ENCODE measurements at places on chromosomes 11 and 22.

GRCh38 chr22:43042101-43042780 lies 27.3 kb upstream of the PACSIN2 start:
- no peak for DNase-seq

- no peak for DNase-seq
Measured at GRCh38 chr11:8011981-8012444, 24.9 kb downstream of the EIF3F start.

GRCh38 chr11:119100246-119100970 lies 1.2 kb downstream of the DPAGT1 start:
- DNase-seq, result peak; percentile 56

- DNase-seq, result no peak
Measured at GRCh38 chr11:74538680-74539079, 45.2 kb upstream of the LIPT2 start.

DNA sequence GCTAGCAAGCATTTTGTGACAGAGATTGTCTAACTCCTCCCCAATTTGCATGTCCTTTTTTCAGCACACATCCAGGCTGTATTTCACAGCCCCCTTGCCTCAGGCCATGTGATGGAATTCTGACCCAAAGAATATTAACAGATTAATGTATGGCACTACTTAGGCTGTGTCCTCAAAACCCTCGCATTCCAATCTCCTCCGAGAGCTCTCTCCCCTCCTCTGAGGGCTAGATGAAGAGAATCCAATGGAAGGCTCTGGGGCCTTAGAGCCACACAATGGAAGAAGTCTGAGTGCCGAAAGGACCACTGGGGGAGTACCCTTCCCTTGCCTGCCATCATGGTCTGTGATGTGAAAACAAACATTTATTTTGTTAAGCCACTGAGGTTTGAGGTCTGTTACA lies 13.7 kb upstream of the NNMT start:
- DNase-seq, result no peak

DNA sequence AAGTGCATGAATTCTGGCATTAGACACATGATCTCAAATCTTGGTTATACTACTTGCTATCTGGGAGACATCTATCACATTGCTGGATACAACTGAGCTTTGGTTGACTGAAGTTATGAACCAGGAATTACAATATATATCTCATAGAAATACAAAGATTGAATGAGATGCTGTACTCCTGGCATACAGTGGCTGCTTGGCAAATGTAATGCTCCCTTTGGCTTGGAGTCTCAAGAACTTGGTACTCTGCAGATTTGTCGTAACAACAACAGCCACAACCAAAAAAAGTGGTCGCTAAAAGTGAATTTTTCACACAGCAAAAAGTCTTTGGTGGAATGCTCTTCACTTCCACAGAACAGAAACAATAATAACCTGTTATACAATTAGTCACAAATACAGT lies 1082.6 kb downstream of the DLG2 start:
- DNase-seq, result no peak

- no peak for DNase-seq
Measured at GRCh38 chr22:46541536-46541935, 4.1 kb upstream of the CELSR1 start.

DNA sequence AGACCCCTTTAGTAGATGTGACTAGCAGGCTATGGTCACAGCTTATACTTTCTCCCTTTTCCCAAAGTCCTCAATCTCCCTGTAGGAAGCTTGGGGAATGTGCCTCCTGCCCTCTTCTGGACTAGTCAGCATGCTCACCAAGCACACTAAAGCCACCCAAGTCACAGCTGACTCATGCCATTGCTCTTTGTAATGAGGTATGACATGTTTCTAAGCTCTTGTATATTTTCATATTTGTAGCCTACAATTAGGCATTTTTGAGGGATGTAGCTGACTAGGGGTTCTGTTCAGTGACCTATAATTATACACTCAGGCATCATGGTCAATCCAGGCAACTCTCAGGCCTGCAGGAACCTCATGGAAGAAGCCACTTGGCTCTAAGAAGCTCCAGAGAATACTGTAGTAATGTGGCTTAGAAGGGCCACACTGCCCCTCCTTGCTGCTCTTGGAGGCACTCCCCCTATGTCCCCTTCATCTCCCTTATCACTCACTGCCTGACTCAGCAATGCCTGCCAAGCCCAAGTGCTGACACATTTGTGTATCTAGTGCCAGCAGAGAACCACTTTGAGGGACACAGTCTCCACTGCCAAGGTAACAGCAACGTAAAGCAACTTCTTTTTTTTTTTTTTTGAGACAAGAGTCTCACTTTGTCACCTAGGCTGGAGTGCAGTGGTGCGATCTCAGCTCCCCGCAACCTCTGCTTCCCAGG lies 86.2 kb downstream of the RPL27A start:
- no peak for DNase-seq

GRCh38 chr11:75344761-75345454 lies 6.6 kb downstream of the ARRB1 start:
- no peak for DNase-seq

GRCh38 chr22:26643418-26644100 lies 13.8 kb upstream of the MIAT start:
- DNase-seq, result no peak

DNA sequence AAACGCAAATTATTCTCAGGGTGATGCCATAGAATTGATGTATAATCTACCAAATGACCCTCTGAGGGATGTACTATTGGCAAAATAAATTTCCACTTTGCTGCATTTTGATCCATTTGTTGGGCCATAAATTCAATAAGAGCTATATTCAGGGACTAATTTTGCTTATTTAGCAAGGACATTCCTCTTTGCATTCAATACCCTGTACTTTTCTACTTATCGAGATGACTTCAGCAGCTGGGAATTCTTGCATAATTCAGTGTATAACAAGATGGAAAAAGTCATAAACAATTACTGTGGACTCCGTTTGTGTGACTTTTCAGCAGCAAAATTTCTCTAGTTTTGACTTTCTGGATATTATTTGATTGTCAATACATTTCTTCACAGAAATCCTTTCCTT lies 744.7 kb upstream of the CCDC179 start:
- DNase-seq, result no peak

DNA sequence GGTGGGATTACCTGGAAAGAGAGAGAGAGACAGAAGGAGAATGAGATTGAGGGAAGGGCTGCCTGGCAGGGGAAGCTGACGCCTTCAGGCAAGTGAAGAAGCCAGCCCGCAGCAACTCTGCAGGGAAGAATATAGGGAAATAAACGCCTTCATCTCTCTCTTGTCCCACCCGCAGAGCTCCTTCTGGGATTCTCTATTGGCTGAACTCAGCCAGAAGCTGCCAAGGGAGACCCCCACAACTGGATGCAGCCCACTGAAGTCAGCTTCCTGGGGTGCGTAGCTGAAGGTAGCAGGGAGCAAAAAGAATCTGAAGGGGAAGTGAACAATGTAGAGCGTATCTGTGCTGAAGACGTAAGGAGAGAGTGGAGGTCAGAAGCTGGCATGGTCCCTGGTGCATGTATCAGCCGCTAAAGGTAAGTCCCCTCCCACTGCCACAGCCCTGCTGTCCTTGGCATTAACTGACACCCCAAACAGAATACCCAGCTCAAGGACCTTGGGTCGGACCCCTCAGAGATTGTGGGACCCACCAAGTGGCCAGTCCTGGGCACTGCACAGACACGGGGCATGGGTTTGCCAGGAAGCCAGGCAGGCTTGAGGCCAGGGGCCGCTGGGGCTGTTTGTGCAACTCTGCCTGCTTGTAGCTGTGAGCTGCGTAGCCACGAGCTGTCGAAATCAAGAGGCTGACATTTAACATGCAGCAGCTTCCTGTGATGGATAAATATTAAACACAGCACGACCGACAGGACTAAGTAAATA lies 469.9 kb downstream of the MN1 start:
- no peak for DNase-seq

DNA sequence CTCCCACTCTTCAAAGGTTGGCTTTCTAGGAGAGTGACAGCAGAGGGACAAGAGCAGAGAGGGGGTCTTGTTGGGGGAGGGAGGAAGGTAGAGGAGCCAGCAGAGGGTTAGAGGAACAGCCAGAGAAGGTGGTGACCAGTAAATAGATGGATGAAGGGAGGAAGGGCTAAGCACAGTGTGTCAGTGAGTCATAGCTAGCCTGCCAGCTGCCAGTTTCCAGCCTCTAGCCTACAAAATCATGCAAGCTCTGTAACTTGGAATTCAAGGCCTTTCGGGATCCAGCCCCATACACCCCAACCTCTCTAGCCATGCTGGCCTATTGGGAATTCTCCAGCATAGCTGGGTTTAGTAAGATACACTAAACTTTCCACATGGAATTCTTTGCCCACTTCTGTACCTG lies 147.4 kb upstream of the TEAD1 start:
- no peak for DNase-seq

- peak; percentile 47 for DNase-seq
Measured at GRCh38 chr11:118198370-118198769, 21.9 kb upstream of the SCN2B start.

- DNase-seq, result no peak
Measured at GRCh38 chr11:130847517-130847916, 68.8 kb downstream of the SNX19 start.

DNA sequence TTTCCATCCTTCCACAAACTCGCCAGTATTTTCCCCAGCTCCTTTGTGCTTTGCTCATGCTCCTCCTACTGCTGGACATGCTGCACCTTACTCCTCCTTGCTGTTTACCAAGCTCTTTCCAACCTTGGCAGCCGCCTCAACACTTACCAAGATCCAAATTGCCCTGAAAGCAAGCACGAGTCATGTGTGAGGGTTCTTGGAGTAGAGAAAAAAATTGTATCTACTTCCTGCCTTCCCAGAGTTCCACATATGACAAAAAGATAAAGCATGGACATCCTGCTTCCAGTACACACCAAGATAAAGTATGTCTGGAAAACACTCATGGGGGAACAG lies 767.5 kb downstream of the NTM start:
- no peak for DNase-seq

GRCh38 chr22:17112491-17113042 lies 8.6 kb downstream of the TMEM121B start:
- no peak for DNase-seq

- DNase-seq, result no peak
Measured at GRCh38 chr11:86918973-86919372, 36.2 kb downstream of the FZD4 start.

- no peak for DNase-seq
Measured at GRCh38 chr11:90766121-90766520, 543.3 kb upstream of the CHORDC1 start.

- no peak for DNase-seq
Measured at GRCh38 chr11:56782167-56782847, 33.8 kb upstream of the OR9G4 start.

- no peak for DNase-seq
Measured at GRCh38 chr22:37758694-37759093, 49.0 kb upstream of the GCAT start.
